ENCODE measurements at places on chromosomes 5 and 9. TPM values are rescaled to one million over a fixed set of nuclear protein-coding genes. Genes with fewer than 3 reads are reported as not detected.

GRCh38 chr5:136120529-136120928, 12.1 kb upstream of the SMAD5 start:
- no peak for DNase-seq

- DNase-seq = no peak
Measured at GRCh38 chr9:131708226-131709002, 31.5 kb downstream of the RAPGEF1 start.

DNA sequence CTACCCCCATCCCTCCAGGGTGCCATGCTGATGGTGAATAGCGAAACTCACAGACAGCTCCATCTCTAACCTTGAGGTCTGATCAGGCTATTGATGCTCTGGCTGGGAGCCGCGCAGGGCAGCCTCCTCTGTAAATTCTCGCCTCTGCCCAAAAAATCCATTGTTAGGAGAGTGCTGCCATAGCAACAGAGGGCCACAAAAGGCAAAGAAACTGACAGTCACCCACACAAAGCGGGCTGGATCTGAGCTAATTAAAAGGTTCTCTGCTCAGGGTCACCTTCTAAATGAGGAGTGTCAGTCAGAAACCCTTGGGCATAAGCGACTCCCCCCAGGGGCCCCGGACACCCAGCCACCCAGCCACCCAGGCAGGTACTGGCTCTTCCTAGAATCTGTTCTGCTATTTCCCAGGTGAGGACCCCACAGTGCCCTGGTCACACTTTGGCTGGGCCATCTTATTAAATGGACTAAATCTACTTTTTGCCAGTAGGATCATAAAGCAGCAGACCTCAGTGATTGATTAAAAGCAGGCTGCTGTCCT, 126.7 kb downstream of the MED10 start:
- no peak for DNase-seq

DNA sequence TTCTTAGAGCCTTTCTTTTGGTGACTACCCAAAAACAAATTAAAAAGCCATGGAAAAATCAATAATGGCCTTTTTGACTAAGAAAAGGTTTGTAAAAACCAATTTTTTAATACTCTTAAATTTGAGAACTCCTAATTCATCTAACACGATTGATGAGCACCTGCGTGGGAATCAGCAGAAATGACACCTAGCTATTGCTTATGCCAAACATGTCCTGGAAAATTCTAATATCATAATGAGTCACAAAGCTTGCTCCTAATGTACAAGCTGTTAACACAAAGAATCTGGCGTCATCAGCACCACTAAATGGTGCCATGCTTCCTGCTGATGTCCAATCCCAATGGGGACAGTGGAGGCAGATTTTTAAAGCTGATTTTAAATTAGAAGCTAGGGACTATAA, 146.2 kb upstream of the LRRTM2 start:
- no peak for DNase-seq

DNA sequence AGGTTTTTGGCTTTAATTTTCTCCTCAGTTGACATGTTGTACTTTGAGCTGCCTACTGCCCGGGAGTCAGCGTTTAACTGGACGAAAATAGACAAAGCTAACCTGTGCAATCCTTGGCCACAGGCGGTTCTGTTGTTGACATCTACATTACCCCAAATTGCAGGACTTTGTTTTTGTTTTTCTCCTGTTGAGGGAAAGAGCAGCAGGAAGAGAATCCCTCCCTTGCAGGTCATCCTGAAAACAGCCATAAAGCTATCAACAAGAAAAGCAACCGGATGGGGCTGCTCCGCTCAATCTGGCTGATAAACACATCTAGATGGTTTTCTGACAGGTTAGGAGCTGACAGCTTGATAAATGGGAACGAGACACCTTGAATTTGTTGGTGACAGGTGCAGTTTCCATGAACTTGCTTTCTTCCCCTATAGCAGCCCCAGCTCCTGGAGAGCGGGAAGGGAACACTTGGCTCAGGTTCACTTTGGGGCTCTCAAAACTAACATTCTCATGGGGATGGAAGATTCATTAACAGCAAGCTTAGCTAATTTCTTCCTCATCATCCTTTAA, 331.5 kb downstream of the SLIT3 start:
- DNase-seq = no peak

- no peak for DNase-seq
Measured at GRCh38 chr5:154755361-154756008, at the start of gene LARP1. TSS of gene LARP1 (plus strand) at chr5:154755377. CDS start at chr5:154755758, 381 bp downstream.

- no peak for DNase-seq
Measured at GRCh38 chr5:146589028-146589345, 73.0 kb upstream of the GPR151 start.

GRCh38 chr9:16386007-16386826, 484.3 kb downstream of the BNC2 start:
- no peak for DNase-seq

DNA sequence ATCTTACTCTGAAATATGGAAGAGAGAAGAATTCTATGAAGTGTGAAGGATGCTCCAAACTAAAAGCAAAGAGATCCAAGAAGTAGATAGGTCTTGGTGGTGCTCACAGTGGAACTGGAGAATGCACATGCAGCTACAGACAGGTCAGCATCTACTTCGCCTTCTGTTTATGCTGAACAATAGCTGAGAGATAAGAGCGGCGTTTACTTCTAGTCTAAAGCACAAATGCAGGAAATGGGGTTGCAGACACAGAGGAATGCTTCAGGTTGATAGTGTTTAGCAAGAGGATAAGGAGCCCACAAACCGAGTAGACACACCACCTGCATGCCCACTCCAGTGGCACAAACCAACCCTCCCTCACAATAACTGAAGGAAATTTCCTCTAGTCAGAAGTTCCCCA, 180.0 kb upstream of the RGMB start:
- DNase-seq = no peak

DNA sequence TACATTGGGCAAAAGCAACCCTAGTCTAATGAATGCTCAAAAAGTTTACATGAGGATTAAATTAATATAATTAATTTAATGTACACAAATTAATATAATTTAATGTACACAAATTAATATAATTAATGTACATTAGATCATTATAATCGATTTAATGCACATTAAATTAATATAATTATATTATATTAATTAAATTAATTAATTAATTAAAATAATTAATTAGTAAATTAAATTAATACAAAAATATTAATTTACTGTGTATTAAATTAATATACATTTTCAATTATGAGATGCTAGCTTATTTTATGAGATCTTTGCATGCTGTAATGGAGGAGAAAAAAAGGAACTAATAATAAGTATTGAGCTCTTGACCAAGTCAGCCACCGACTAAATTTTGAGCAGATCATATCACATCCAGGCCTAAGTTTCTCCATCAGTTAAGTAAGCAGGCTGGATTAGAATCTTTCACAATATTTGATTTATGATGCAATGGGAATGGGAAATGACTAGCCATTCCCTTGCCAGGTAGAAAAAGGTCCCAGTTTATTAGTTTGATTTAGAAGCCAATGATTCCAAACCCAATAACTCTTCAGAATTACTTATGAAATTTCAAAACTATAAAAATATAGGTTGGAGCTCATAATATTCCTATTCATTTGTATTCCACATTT, 533.4 kb upstream of the GRIA1 start:
- no peak for DNase-seq

- DNase-seq = no peak
Measured at GRCh38 chr9:126521089-126521488, 92.6 kb upstream of the LMX1B start.

DNA sequence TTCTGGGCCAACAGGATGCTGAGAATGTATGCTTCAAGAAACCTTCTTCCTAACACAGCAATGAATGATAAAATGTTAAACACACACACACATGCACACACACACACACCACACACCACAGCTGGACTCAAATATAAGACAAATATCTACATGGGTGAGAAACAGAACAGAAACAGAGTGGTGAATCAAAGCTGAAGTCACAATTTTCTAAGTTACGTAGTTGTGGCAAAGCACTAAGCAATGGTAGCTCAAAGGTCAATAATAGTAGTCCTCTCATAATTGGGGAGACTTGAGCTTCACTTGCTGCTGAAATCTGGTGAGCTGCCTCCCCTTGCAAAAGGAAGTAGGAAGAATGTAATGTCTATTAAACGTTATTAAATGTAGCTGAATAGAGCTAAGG, 33.7 kb upstream of the ITGA1 start:
- no peak for DNase-seq

DNA sequence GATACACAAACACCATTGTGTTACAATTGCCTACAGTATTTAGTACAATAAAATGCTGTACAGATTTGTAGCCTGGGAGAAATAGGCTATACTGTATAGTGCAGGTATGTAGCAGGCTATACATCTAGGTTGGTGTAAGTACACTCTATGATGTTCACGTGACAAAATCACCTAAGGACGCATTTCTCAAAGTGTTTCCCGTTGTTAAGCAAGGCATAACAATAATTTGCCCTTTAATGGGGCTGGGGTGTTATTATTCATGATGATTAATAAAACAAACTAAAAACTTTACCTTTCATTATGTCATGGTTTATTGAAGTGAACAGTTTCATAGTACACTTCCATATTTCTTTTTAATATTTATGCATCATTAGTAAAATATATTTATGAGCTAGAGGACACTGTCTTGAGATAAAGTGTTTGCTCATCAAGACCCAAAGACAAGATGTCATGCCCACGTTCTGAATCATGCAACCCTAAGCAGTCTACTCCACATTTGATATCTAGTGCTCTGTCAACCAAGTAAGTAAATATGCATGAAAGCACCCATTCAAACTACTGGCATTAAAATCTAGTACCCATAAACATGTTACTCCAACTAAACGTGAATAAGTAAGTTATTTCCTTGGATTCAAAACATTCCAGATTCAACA, 220.5 kb downstream of the NR2F1-AS1 start:
- no peak for DNase-seq

DNA sequence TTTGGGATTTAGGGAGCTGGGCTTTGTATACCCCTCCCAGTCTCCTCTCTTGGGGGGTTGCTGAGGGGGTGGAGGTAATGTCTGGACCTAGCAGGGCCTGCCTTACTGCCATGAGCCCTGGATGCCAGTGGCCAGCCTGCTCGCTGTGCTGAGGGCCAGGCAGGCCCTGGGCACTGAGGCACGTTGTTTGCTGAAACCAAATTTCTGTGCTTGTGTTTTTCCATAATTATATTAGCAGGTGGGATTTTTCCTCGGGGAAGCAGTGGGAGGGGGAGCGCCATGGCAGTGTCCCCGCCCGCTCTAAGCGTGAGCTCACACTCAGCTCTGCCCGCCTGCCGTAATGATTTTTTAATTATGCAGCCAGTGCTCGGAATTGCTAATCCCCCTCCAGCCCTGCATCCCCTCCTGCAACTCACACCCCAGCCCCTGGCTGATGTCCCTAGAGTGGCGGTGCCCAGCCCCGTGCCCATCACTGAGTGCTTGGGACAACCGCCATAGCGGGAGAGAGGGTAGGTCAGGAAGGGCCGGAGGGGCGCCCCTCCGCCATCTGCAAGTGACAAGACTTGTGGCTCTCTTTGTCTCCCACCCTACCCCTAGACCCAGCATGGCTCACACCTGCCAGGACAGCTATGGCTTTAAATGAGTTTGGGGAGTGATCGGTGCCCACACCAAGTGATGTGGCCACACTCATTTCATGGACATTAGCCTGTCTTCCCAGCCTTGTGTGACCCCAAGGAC, 20.9 kb downstream of the CXXC5 start:
- no peak for DNase-seq

DNA sequence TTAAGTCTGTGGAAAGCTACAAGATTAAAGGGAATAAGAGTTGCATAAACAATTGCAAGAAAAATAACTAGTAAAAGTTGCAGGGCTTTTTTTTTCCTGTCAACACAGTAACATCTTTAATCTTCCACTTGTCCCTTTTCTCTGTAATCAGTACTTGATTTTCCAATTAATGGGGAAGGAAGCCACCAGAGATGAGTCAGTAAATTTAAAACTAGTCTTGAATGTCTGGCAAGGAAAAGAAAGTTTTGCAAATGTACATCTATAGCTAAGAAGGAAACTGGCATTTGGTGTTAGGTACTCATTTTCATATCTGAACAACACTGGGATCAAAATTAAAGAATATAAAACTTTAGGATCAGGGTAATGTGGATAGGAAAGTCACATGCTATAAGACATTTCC, 17.1 kb downstream of the DAP start:
- no peak for DNase-seq

- DNase-seq = no peak
Measured at GRCh38 chr5:37165761-37166160, 83.4 kb downstream of the CPLANE1 start.

- DNase-seq = no peak
Measured at GRCh38 chr5:32230356-32231099, 56.4 kb upstream of the GOLPH3 start.

DNA sequence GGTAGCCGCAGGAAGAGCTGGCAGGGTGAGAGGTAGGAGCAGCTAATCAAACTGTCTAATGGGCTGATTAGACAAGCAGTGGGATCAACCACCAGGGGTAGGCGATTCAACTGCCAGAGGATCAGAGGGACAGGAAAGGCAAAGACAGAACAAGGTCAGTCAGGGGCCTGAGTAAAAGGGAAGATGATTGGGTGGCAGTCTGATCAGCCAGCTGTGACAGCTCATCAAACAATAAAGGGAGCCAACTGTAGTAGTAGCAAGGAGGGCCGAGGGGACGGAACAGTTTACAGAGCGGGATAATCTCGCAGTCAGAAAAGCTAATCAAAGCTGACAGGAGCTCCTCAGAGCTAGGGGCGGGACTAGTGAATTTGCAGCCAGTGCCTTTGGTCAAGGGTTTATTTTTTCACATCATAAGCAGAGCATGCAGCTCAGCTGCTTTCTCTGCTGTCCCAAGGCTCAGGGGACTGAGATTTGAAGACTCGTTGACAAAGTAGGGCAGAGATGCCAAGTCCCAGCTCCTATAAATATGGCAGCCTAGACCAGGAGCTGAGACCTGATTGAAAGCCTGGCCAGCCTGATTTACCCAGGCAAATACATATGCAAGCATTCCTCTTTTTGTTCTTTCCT, 418.2 kb downstream of the GABRG2 start:
- no peak for DNase-seq

DNA sequence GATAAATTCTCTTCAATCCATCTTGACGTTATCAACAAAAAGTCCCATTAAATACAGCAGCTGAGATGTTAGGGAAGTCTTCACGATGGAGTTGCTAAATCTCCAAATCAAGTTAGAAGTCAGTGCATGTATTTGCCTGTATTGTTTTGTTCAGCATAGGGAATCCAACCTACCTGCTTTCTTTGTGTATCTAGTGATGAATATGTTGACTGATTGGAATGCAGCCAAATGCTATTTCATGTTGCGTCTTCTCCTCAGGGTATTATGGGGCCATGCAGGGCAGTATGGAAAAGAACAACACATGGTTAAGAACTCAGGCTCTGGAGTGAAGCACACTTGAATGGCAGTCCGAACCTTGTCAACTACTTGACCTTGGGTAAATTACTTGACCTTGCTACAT, 529.5 kb upstream of the ZNF462 start:
- DNase-seq = no peak

TAF11L5 gene
- not detected for polyA plus RNA-seq

GFI1B gene
- 1.0 TPM for polyA plus RNA-seq

FGFR4 gene
- 79.7 TPM for polyA plus RNA-seq

ZNF189 gene
- polyA plus RNA-seq = 47.9 TPM

SVEP1 gene
- polyA plus RNA-seq = 6.8 TPM

ENTPD2 gene
- 5.3 TPM for polyA plus RNA-seq

AIF1L gene
- polyA plus RNA-seq = 395 TPM
